Right ventricle myocardium inferior (tissue), 1 donor: ENCODE measurements at places on chromosomes 6 and 20. TPM values are rescaled to one million over a fixed set of nuclear protein-coding genes. Genes with fewer than 3 reads are reported as not detected.

DNA sequence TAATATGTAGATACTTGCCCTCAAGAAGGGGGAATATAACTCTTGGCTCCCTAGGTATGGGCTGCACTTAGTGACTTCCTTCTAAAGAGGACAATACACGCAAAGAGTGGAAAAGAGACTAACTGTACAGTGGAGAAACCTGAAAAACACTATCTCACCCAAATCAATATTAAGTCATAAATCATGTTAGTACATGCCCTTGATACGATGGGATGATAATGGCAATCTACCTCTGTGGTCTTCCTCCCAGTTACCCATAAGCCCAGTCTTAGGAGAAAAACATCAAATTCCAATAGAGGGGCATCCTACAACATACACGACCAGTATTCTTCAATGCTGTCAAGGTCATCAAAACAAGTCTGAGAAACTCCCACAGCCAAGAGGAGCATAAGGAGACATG is 1.3 kb downstream of the TRIM26 start:
- DNase-seq: no peak

DNA sequence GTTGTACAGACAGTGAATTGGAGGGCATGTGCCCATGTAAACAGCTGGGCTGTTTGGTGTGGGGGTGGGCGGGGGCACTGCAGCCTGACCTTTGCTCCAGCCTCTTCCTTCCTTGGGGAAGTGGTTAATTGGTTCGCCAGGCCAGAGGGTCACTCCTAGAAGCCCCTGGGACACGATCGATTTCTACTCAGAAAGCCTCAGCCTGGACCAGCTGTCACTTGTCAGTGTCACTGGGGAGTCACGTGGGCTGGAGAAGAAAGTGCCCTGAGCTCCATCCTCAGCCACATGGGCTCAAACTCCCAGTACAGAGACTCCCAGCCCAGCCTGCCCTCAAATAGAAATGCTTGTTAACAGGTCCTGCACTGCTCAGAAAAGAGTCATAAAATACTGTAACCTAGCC is 423.8 kb upstream of the SULF2 start:
- peak; percentile 32 for DNase-seq

The RAET1L gene
- not detected for total RNA-seq

DNA sequence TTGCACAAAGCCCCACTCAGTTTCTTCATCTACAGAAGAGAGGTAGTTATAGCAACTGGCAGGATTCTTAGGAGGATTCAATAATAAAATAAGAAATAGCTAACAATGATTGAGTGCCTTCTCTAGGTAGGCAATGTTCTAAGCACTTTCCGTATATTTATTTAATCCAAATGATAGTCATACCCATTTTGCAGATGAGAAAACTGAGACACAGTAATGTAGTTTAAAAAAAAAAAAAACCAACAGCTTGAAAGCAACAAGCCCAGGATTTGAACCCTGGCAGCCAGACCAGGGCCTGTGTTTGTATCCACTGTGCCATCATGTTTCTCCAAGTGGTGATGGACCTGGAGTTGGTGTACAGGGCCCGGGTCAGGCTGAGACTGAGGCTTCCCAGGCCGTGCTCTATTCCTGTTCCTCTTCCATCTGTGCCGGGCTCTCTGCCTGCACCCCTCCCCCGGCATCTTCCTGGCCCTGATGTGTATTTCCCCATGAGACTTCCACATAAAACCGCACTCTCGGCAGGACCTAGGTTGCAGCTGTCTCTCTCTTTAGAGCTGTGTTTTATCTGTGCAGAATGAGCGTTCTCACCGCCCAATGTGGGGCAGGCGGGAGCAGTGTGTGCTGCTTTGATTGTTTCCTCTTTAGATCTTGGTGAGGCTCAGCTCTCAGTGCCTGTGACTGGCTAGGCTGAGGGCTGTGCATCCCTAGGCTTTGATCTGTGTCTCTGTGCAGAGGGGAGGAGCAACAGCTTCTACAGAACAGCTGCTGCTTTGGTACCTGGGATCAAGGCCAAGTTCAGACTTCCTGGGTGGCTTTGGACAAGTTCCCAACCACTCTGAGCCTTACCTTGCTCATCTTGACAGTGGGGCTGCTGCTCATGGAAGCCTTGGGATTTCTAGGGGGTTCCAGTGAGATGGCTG is 49.5 kb downstream of the TOX2 start:
- peak; percentile 75 for DNase-seq

The CPXM1 gene
- total RNA-seq: 2.3 TPM

- no peak for DNase-seq
These were observed 1.2 kb downstream of the KCNK17 start for GRCh38 chr6:39312912-39313525.

DNA sequence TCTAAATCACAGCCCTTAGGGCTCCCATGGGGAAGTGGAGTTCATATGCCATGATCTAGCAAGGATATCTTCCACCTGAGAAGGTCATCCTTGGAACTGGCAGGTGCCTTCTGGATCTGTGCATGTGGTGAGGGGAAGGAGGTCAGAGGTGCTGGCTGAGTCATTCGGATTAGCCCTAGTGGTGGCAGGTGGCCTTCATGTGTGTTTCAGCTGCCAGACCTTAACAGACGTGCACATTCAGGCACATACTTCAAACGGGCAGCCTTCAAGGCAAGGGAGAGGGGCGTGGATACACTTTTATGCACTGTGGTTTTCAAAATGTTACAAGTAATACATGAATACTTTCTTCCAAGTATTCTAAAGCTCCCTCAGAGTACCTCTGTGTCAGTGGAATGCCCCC is 51.2 kb downstream of the BMP6 start:
- DNase-seq: no peak

The LY6G6D gene
- not detected for total RNA-seq
